ENCODE measurements at places on chromosomes 5 and 9.

GRCh38 chr9:129412814-129413536 is 207.9 kb downstream of the C9orf50 start:
- no peak for DNase-seq

- no peak for DNase-seq
Observed at GRCh38 chr5:54458221-54458620, 2.7 kb downstream of the HSPB3 start.

DNA sequence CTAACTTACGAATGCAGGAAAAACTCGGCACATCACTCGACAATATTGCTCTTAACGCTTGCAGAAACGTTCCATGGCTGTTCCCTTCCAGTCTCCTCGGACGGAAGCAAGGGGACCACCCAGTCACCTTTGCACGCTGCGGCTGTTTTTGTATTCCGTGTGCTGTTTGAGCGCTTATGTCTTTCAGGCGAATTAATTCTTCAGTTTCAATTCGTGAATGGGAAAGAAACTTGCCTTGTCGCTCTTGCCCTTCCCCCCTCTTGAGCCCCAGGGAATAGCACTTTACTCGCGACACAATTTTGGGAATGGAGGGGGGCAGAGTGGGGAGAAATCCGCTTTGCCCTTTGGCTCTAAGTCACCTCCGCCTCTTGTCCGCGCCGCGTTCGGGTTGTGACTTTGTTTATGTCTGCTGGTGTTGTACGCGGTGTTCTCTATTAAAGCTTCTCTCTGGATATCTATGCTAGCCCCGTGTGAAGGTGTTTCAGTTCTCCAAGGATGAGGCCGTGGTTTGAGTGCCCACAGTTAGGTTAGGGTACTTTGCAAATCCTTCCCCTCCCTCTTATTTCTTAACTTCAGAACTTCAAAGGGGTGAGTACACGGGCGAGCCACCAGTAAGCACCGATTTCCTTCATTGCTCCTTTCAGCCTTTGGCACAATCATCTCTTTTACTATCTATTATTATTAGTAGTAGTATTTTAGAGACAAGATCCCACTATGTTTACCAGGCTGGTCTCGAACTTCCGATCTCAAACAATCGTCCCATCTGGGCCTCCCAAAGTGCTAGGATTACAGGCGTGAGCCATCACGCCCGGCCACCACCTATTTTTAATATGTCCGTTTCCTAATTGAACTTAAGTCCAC is 2.7 kb downstream of the FOXB2 start:
- no peak for DNase-seq

DNA sequence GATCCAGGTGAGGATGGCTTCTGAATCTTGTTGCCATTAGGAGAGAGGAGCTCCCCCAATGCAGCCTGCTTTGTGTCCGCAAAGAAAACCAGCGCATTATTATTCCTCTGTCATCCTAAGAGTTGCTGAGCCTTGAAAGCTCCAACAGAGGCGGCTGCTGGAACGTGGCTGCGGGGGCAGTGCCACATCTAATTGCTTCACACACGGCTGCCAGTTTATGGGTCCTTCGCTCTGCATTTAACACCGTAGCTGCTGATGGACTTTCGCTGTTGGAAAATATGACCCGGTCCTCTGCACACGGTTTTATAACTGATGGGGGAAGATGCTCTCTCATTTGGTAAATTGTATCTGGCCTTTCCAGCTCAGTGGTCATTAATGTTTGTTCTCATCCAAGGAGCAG is 38.0 kb downstream of the ZNF622 start:
- no peak for DNase-seq

- DNase-seq, result peak; percentile 74
Observed at GRCh38 chr5:73205305-73205704, 32.3 kb downstream of the TMEM174 start.

GRCh38 chr5:139776861-139777260 is 18.7 kb upstream of the PSD2 start:
- no peak for DNase-seq

DNA sequence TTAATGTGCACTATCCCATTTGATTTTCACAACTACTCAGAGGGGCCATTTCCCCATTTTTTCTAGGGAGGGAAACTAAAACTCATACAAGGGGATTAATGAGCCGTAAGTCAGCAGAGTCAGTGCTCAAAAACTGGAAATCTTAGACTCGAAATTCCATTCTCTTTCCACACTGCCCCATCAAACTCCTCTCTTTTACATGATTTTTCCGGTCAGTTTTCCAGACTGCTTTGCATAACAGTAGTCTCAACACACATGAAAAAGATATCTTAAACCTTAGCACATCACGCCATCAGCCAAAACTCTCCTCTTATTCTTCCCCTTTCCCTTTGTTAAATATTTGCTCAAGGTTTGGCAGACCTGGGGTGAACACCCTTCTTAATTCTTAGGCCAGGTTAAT is 332.0 kb downstream of the RFX3 start:
- no peak for DNase-seq

DNA sequence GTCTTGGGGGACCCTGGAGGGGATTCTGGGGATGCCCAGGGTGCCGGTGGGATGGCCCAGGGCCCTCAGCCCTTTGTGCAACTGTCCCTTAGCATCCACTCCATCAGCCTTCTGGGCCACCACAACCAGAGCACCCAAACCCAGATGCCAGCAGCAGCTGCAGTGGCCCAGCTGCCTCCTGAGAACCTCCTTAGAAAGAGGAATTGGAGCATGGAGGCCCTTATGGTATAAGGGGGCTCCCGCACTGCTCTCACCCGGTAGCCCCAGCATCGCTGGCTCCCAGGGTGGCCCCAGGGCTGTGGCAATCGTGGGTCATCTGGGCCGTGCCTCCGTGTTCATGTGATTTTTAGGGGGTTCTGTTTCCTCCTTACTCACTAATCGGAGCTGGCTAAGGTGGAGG is 463.3 kb downstream of the ICE1 start:
- no peak for DNase-seq

GRCh38 chr5:174690271-174690670 is 34.1 kb upstream of the MSX2 start:
- DNase-seq, result no peak

GRCh38 chr5:76273206-76273885 is 129.7 kb upstream of the IQGAP2 start:
- no peak for DNase-seq

DNA sequence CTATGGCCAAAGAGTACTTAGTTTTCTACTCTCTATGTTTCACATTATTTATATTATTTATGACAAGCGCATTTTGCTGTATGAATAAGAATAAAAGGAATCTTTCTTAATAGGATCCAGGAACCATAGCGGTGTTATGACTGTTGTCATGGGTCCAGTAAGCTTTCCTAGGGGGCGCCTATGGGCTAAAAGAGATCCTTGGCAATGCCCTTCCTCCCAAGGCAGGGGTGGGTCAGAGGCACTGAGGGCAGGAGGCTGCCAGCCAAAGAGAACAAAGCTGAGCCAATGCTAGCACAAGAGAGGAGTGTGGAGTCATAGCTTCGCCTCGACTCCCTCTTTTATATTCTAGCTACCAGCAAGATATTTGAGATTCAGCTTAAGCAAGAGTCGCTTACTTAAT is 98.4 kb upstream of the GNAQ start:
- DNase-seq, result no peak

DNA sequence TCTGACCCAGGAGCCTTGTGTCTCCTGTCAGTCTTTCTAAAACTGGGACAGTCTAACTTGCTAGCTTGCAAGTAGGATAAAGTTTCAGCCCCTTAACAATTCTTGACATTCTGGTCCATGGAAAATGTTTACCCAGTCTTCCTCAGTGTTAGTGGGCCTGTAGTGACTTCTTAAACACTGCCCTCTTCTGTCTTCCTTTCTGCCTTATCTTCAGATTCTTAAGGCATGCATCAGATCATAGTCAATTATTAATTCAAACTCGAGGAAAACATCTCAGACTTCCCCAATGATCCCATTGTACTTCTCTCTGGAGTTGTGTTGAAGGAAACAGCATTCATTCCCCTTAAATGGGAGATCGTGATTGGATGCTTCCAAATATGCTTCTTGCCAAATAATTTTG is 1199.8 kb downstream of the DTWD2 start:
- DNase-seq, result no peak

- DNase-seq, result no peak
Observed at GRCh38 chr9:18330401-18331309, 143.3 kb upstream of the ADAMTSL1 start.

DNA sequence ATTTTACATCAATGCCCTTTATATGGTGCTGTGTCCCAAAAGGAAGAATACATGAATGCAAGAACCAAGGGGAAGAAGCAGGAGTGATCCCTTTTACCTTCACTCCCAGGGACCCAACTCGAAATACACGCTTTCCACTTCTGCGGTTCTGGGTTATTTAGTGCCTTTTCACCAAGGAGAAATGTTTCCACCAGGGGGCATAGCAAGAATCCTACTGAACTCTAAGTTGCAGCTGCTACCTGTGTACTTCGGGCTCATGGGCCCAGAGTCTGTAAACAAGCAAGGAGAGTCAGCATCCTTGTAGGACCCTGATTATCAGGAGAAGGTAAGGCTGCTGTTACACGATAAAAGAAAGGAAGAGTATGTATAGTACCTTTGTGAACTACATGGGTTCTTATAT is 45.7 kb downstream of the DPYSL3 start:
- peak; percentile 22 for DNase-seq

DNA sequence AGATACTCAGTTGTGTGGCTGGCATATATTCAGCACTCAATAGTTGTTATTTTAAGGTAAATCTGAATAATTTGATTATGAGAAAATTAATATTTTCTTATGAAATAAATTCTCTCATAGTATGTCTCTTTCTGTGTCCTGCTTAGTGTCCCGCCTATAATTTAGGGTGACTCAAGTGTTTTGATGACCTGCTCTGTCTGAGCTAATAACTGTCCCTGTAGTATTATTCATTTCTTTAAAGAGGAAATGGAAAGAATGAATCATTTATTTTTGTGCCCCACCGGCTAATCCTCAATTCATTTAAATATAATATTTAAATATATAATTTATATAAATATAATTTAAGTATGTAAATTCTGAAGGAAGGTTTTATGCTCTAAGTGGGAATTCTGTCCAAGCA is 4.1 kb downstream of the SLC1A1 start:
- no peak for DNase-seq

GRCh38 chr5:36447776-36448175 is 146.1 kb upstream of the RANBP3L start:
- DNase-seq, result no peak

GRCh38 chr9:117084221-117084620 is 330.6 kb downstream of the ASTN2 start:
- no peak for DNase-seq

DNA sequence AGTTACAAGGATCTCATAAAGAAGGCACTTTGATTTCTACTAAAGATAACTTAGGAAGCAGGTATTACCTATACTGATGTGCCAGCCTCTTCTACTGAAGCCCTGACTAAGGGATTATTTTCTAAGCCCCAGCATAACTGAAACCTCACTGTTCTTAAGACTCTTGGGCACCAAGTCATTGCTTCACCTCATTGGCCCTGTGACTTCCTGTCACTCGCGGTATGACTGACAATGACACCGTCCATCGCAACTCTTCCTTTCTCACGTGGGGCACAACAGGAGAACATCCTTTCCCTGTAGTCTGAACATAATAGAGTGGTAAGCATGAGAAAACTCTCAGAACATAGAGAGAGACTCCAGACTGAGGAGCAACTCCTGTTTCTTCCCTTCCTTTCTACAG is 6.4 kb downstream of the OR2V2 start:
- no peak for DNase-seq

GRCh38 chr5:6365977-6366590 is 12.3 kb downstream of the MED10 start:
- DNase-seq, result no peak

DNA sequence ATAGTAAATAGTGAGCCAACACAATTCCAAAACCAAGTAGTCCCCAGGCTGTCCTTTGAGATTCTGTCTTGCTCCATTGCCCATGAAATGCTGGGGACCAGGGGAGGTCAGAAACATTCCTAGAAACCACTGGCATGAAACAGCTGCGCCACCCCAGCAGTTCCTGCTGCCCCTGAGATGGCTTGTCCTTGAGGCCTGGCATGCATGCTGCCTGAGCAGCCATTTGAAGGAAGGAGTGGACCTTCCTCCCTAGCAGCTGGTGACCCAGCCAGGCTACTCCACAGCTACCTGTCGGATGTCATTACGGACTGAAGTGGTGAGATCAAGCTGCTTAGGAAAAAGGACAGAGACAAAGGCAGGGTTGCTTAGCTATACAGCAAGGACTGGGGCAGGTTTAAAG is 260.6 kb downstream of the DENND1A start:
- no peak for DNase-seq

GRCh38 chr9:14945351-14945750 is 35.1 kb upstream of the FREM1 start:
- peak; percentile 3 for DNase-seq

- DNase-seq, result no peak
Observed at GRCh38 chr5:2387250-2387633, 364.2 kb downstream of the IRX2 start.

Data from NCI-H1105 (cell line).